ENCODE measurements at places on chromosomes 16 and 17.

DNA sequence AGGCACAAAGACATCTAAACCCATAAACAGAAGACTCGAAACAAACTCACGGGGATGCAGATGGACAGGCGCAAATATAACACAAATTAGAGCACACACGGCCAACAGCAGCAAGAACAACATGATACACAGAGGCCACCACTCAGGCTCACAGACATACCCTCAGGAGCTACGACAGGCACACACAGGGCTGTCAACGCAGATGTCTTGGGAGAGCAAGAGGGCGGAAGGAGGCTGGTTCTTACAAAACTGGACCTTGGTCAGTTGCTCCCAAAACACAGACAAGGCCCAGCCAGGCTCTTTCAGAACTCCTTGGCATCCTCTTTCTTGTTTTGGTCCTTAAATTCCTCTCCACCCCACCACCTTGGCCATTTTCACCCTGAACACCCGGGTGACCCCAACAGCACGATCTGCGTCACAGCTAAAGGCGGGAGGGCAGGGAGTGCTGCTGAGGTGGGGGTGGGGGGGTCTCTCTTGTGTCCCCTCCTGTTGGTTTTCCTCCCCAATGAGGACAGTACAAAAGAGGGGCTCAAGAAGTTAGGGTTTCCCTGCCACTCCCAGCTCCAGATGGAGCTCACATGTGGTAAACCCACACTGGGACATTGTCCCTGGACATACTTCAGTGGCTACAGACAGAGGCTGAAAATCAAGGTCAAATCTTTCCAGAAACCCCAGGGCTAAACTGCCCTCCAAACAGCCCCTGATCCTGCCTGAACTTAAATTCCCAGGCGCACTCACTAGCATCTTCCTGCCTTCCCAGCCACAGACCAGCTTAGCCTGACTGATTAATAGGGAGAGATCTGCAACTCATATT lies 221.3 kb downstream of the C16orf78 start:
- DNase-seq: no peak

- DNase-seq: no peak
Measured at GRCh38 chr17:16920628-16921020, 51.3 kb downstream of the TNFRSF13B start.

GRCh38 chr16:81514041-81514559 lies 69.5 kb downstream of the CMIP start:
- no peak for DNase-seq

DNA sequence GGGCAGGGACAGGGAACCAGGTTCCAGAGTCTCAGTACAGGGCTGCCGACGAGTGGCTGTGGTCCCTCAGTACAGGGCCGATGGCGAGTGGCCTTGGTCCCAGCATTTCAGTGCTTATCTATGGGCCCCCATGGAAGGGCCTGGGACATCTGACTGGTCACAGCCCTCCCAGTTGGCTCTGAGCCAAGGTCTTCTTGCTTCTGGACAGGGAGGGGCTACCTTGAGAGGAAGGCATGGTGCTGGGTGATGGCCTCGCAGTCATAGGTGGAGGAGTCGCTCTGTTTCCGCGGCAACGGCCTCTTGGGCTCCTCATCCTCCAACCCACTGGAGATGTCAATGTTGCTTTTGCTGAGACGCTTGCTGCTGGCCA lies 32.5 kb downstream of the PIMREG start:
- DNase-seq: no peak

- no peak for DNase-seq
Measured at GRCh38 chr16:14029658-14030057, 41.5 kb upstream of the MRTFB start.

GRCh38 chr17:82180776-82181528 lies 31.7 kb downstream of the CCDC57 start:
- no peak for DNase-seq

GRCh38 chr17:36749493-36749892 lies 148.1 kb downstream of the MRM1 start:
- DNase-seq: no peak

GRCh38 chr17:55898195-55898594 lies 147.3 kb downstream of the PCTP start:
- no peak for DNase-seq

DNA sequence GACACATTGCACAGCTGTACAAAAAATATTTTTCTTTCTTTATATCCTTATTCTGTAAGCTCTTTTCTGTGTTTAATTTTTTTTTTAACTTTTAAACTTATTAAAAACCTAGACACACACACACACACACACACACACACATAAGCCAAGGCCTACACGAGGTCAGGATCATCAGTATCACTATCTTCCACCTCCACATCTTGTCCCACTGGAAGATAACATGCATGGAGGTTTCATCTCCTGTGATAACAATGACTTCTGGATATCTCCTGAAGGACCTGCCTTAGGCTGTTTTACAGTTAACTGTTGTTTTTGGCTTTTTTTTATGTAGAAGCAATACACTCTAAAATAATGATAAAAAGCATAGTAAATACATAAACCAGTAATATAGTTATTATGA lies 71.2 kb downstream of the TNRC6C start:
- DNase-seq: no peak

GRCh38 chr16:79605999-79606398 lies 5.5 kb upstream of the MAF start:
- no peak for DNase-seq

GRCh38 chr17:41407226-41407625 lies 9.8 kb upstream of the KRT31 start:
- no peak for DNase-seq

DNA sequence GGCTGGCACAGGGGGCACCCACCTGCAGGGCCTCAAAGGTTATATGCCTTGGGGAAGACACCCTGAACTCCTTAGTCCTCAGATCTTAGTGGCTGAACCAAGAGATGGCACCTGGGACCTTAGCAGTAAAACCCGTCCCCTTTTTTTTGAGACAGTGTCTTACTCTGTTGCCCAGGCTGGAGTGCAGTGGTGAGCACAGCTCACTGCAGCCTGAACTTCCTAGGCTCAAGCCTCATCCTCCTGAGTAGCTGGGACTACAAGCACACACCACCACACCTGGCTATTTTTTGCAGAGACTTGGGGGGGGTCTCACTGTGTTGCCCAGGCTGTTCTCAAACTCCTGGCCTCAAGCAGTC lies 237.2 kb downstream of the MRTFB start:
- DNase-seq: no peak

GRCh38 chr16:2529061-2529931 lies 1.9 kb downstream of the CEMP1 start:
- DNase-seq: no peak

DNA sequence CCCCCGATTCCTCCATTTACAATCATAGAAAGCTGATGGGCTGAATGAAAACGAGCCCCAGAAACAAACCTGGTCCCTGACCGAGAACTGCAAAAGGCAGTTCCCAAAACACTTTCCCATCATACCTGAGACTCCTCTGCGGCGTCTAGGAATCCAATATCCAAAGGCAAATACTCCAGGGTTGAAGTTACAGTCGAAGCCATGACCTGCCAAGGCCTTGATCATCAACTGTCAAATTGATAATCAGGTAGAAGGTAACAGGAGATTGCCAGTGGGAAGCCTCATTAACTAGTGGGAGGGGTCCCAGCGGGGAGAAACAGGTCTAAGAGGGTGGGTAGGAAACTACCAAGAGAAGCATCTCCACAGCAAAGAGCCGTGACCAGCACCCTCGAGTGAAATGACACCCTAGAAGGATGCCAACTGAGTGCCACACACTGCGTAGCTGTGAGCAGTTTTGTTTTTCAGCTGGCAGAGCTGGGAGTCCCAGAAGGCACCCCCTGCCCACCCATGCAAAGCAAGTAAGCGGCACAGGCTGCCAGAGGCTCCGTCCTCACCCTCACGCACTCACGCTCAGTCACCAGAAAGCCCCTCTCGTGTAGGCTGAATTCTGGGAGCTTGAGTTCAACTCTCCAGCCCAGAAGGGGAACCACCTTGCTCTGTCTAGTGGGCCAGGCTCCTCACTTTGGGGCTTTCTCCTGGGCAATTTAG lies 146.1 kb downstream of the GAS7 start:
- no peak for DNase-seq

Measured in caudate nucleus (tissue), 63 donors.